T-cell (primary cell): ENCODE measurements at places on chromosomes 2 and 18.

DNA sequence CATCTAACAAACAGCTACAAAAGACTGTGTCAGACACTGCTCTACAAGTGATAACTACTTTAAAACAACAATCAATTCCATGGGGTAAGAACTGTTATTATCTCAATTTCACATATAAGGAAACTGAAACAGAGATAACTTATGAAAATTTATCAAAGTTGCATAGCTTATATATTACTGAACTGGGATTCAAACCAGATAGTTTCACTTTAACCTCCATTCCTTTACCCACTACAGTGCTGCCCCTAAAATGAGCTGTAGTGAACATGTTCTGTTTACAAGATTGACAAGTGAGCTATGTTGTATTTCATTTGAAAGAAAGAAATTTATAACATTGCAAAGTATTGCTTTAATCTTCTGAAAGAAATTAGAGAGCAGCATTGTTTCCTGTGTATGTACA lies 14.1 kb upstream of the GCG start:
- no peak for DNase-seq

GRCh38 chr2:63846487-63846886 lies 4.8 kb downstream of the UGP2 start:
- no peak for DNase-seq

DNA sequence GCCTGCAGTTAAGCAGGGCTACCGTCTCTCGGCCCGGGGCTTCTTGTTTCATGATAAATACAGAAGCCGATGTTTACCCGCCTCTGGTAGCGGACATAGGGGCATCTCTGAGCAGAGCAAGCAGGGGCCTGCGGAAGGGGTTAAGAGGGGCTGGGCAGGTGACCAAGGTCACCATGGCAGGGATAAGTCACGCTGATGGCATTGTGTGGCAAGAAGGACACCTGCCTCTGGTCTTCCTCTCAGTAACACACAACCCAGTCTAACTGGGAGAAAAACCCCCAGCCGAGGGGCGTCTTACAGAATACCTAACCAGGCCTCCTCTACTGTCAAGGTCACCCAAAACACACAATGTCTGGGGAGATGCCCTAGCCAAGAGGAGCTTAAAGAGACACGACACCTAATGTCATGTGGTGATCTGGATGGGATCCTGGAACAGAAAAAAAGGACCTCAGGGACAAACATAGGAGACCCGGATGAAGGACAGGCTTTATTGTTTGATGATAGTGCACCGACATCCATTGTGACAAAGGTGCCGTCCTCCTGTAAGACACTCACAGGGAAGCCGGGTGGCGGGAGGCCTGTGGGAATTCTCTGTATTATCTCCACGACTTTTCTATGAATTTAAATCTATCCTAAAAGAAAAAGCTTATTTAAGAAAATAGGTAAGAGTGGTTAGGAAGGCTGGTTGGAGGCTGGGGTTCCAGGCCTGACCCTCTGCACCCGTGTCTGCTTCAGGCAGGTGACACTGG lies 24.8 kb downstream of the SH3BP4 start:
- no peak for DNase-seq

- DNase-seq = no peak
These were observed 6.0 kb downstream of the WDR54 start for GRCh38 chr2:74427551-74427950.

GRCh38 chr2:627340-627709 lies 49.9 kb downstream of the TMEM18 start:
- no peak for DNase-seq

GRCh38 chr2:18436503-18437005 lies 123.9 kb downstream of the RDH14 start:
- no peak for DNase-seq

- no peak for DNase-seq
These were observed 110.7 kb downstream of the MDH1 start for GRCh38 chr2:63699549-63699839.

- no peak for DNase-seq
These were observed 70.8 kb downstream of the KCNE4 start for GRCh38 chr2:223122781-223123180.

DNA sequence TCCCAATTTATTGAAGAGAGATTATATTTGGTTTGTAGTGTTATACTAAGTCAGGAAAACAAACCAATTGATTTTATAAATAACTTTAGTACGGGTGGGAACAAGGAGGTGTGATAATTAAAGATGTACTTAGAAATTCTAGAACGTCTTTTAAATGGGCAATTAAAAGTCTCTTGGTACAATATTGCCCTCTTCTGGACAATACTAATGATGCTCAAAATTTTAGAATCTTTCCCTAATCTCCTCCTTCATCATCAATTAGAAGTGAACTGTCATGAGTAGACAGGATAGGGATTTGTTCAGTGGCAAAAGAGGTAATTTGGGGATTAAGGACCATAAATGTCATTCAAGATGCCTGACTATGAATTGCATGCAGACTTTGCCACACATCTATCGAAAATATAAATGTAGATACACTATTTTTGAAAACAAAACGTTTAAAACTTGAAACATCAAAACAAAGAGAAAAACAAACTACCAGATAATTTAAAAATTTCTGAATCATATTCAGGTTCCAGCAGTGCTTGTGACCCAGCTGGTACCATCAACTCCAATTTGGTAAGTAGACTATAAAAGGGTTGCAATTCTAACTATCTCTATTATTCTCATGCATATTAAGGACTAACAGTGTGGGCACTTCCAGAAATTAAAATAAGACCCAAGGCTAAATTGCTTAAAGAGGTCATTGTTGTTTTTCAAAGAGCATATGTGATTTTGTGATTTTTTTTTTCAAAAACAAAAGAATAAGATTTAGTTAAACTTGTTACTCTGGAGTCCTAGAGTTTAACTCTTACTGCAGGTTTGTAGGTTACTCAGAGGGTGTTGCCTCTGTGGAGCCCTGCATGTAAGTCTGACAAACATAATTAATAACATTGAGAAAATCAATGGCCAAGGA lies 123.5 kb downstream of the LAMA3 start:
- DNase-seq = no peak

- DNase-seq = no peak
These were observed 79.2 kb upstream of the IL1R2 start for GRCh38 chr2:101912545-101912944.

- DNase-seq = no peak
These were observed 355.2 kb downstream of the GALNT13 start for GRCh38 chr2:154226931-154227330.

DNA sequence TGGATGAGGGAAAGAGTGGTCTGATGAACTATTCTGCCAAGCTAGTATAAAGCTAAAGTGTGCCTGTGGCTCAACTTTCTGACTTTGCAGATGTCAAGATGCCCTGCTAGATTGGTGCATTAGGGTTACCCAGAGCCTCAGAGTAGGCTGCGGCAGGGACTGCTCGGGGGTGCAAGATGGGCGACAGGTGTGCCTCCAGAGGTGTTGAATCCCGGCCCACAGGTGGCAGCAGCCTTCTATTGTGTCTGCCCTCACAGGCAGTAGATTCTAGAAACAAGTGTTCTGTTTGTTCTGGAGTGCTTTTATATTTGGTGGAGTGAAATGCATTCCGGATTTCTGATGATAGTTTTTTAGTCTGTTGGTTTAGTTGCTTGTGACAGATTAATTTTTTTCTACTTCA lies 131.6 kb upstream of the IL1R2 start:
- no peak for DNase-seq

DNA sequence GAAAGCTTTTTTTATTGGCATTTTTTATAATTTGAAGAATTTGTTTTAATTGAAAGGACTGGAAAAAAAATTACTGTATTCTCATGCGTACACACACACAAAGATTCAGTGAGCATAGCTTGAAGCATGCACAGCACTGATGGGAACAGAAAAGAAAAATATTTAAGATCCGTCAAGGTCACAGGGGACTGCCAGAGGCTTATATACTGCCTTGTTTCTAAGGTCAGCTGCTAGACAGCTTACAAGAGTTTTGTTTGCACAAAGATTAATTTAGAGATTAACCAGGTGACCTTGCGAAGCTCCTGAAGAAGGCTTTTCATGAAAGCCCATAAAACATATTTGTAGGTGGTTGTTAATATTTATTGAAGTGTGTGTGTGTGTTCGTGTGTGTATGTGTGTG lies 396.3 kb downstream of the TRIB2 start:
- no peak for DNase-seq
